ENCODE measurements at places on chromosomes 4 and X.
A peak's percentile ranks its signal among the peaks of the same experiment; 100 is the strongest.

GRCh38 chr4:140252141-140252741 lies 98.3 kb upstream of the MAML3 start:
- no peak for DNase-seq

GRCh38 chr4:1948232-1948631 lies 60.5 kb downstream of the NELFA start:
- DNase-seq = no peak

DNA sequence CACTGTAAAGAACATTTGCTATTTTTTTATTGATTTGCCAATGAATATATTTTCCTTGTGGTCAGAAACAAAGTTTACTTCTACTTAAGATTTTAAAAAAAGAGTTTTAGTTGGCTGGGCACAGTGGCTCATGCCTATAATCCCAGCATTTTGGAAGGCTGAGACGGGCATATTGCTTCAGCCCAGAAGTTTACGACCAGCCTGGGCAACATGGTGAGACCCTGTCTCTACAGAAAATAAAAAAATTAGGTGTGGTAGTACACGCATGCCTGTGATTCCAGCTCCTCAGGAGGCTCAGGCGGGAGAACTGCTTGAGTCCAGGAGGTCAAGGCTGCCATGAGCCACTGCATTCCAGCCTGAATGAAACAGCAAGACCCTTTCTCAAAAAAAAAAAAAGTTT lies 36.8 kb downstream of the LRP2BP start:
- DNase-seq = no peak

- DNase-seq = no peak
These were observed 142.5 kb upstream of the MED14 start for GRCh38 chrX:40877887-40878286.

DNA sequence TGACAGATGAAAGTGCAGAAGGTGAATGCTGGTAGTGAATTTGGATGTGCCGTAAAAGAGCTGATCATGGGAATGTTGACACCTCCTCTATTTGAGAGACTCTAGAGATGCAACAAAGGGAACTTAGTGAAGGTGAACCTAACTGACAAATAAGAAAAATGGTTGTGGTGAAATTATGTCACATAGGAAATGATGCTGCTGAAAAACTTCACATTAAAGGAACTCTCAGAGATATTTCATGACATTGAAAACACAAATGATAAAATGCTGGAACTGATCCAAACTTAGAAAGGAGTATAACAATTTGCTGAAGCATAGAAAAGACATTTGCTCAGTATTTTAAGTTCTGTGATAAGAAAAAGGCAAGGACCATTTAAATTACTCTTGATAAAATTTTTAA lies 31.9 kb downstream of the MGAT4D start:
- DNase-seq = no peak

- DNase-seq = no peak
These were observed 42.4 kb downstream of the RAI2 start for GRCh38 chrX:17818726-17819125.

GRCh38 chr4:1604706-1605205 lies 79.4 kb downstream of the FAM53A start:
- peak; percentile 22 for DNase-seq

DNA sequence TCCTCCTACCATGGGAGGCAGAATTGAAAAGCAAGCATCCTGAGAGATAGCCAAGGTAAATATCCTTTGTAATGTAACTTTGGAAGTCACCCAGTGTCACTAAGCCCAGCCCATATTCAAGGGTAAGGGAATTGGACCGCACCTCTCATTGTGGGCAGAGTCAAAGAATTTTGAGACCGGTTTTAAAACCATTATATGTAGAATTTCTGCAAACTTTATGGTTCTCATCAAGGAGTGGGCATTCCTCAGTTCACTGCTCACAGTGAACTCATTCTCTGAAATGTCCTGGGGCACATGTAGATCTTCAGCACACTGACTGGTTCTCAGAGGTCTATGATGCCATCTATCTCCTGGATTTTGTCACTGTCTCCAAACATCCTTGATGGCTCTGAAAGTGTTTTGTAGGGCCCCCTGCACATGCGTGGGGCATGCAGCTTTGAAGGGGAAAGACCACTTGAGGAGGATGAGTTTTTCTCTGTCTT lies 35.3 kb upstream of the CHRNA9 start:
- DNase-seq = no peak

DNA sequence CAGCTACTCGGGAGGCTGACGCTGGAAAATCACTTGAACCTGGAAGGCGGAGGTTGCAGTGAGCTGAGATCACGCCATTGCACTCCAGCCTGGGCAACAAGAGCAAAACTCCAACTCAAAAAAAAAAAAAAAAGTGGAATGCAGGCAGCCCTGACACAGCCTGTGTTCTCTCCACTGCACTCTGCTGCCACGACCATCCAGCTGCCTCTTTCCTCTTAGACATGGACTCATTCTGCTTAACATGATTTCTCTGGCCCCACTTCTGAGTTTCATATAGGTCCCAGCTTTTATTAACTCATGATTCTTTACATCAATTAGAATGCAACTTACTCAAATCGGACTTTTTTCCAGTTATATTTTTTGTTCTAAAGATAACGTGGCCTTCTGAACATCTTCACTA lies 29.6 kb downstream of the SLC10A6 start:
- no peak for DNase-seq

DNA sequence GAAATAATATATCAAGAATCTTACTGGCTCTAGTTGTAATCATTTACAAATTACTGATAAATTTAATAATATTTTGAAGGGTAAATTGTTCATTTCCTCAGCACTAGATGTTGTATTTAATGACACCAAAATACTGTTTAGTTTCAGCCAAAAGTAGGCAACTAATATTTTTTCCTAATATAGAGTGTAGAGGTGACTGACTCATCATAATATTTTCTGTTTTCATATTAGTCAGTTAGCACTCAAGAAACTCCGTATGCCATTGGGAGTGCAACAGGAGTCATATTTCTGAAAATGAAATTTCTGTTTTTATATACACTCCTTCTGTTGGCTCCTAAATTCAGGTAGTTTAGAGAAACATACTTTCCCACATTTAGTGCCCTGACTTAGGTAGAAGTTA lies 36.6 kb upstream of the PTPN13 start:
- no peak for DNase-seq

- DNase-seq = no peak
These were observed 10.7 kb downstream of the LIAS start for GRCh38 chr4:39469429-39470077.

GRCh38 chr4:4379540-4380087 lies 7.3 kb upstream of the NSG1 start:
- DNase-seq = no peak

Measured in stimulated activated CD8-positive, alpha-beta memory T cell treated with anti-CD3 and anti-CD28 coated beads, Interleukin-7, amount 100 ng/mL, for 1 hour (primary cell).